Left kidney (tissue), 8 donors: ENCODE measurements at places on chromosomes 2 and 18. TPM values are rescaled to one million over a fixed set of nuclear protein-coding genes. Genes with fewer than 3 reads are reported as not detected.

IL1A gene
- 0.17 TPM for polyA plus RNA-seq

CYP27A1 gene
- 49.7 TPM for polyA plus RNA-seq

KATNAL2 gene
- 14.1 TPM for polyA plus RNA-seq

CPO gene
- polyA plus RNA-seq, result 1.7 TPM

ICA1L gene
- 24.4 TPM for polyA plus RNA-seq

EVX2 gene
- not detected for polyA plus RNA-seq

NT5C1B gene
- 1.5 TPM for polyA plus RNA-seq

SLC23A3 gene
- 22.3 TPM for polyA plus RNA-seq

VPS54 gene
- 58.5 TPM for polyA plus RNA-seq

IL1RN gene
- polyA plus RNA-seq, result 3.2 TPM

SPEG gene
- polyA plus RNA-seq, result 10.8 TPM

TTC21B gene
- 40.4 TPM for polyA plus RNA-seq

KCNG2 gene
- polyA plus RNA-seq, result 0.13 TPM

DNA sequence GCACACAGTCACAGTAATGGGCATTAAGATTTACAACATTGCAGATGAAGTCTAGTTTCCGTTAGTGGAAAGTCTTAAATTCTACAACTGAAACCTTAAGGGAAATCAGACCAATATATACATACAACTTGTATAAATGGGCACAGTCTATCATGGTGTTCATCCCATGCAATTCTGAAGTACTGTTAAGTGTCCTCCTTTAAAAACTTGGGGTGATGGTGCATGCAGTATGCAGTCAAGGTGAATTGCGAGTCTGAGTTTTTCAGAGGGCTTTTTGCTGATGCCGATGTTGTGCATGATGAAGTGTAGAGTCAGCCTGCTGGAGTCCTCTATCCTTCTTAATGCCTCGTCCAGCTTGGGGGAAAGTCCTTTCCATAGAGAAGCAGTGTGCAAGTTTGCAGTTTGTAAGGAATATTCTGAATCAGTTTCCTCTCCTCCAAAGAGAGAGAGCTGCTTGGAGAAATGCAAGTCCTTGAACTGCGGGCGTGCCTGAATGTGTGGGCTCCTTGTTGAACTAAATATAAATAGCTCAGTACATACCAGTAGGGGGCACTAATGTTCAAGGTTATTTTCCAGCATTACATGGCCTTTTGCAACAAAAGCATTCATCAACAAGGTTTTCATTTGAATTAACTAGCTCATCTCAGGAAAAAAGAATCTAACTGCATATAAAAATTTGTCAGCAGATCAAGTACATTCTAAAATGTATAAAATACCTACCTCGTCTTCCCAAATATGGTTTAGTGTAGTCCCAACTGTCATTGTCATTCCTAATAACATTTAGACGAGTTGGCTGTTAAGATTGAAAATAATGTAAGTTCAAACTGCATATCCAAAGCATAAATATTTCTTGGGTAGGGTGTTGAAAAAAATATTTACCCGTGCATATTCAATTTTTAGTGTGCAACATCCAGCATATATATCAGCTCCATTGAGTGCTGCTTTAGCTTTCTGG lies 21.3 kb downstream of the HNRNPLL start:
- DNase-seq, result peak; percentile 80

GRCh38 chr2:18194161-18194560 lies 315.7 kb downstream of the KCNS3 start:
- no peak for DNase-seq

- DNase-seq, result no peak
Observed at GRCh38 chr2:12587729-12588522, 128.8 kb upstream of the TRIB2 start.

DNA sequence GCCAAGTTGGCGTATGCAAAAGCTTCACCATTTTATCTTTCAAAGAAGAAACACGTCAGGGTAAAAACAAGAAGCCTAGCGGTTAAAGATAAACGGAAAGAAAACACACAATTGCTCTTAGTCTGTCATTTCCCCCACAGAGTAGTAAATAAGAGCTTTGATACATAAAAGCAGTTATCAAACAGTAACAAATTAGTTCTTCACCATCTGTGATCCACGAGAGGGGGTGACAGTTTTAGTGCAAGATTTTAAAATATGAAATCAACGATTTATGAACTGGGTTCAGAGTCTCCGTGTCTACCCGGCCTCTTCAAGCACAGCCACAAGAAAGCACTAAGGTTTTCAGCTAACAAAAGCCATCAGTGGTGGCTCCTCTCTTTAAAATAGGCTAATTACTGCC lies 703.9 kb upstream of the ID2 start:
- peak; percentile 59 for DNase-seq

GRCh38 chr18:50143886-50144285 lies 51.1 kb downstream of the MYO5B start:
- no peak for DNase-seq

GRCh38 chr2:240989451-240990265 lies 8.8 kb upstream of the SNED1 start:
- DNase-seq, result no peak

- DNase-seq, result no peak
Observed at GRCh38 chr2:14297906-14298305, 334.6 kb upstream of the LRATD1 start.

DNA sequence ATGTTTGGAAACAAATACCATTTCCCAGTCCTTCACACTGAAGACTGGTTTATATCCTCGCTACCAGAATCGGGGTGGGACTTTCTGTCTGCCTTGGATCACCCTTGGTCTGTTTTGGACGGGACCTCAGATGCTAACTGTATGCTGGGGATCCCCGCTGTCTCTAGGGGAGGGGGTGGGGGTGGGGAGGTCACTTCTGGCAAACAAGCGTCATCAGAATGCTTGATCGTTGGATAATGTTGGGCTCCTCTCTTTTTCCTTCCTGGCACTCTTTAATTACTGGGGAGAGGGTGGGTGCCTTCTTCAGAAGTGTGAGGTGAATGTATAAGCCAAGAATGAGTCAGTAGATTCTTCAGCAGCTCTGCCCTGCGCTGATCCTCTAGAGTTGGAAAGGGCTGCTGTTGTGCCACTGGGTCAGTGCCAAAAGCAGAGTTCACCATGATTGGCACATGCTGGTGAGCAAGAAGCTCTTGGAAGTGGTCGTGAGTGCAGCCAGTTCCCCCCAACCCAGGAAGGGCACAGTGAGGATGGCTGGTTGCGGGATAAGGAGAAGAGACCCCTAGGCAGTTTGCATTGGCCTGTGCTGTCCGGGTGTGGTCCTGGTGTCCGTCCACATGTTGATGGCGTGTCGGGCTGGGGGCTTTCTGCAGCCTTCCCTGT lies 32.2 kb downstream of the DGKD start:
- no peak for DNase-seq

GRCh38 chr18:45330170-45330594 lies 285.1 kb upstream of the SLC14A2 start:
- no peak for DNase-seq

- DNase-seq, result no peak
Observed at GRCh38 chr2:42928692-42929545, 136.5 kb upstream of the HAAO start.

GRCh38 chr2:21754164-21754788 lies 630.5 kb downstream of the TDRD15 start:
- no peak for DNase-seq

- DNase-seq, result no peak
Observed at GRCh38 chr2:45849491-45850283, 198.2 kb downstream of the PRKCE start.

DNA sequence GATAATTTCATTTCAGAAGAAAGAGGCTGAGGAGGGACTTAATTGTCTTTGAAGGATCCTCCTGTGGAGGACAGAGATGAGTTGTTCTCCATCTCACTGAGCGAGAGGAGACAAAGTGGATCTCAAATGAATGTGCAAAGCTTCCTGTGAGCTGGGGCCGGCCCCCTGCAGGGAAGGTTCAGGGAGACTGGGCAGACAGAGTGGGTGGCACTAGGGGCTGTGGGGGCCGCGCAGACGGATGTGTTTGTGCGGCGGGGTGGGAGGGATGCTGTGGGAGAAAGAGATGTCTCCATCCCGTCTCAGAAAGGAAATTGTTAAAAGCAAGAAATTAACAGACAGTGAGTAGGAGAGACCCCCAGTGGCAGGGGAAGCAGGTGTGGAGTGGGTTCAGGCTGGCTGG lies 29.1 kb downstream of the KLHL29 start:
- DNase-seq, result no peak

DNA sequence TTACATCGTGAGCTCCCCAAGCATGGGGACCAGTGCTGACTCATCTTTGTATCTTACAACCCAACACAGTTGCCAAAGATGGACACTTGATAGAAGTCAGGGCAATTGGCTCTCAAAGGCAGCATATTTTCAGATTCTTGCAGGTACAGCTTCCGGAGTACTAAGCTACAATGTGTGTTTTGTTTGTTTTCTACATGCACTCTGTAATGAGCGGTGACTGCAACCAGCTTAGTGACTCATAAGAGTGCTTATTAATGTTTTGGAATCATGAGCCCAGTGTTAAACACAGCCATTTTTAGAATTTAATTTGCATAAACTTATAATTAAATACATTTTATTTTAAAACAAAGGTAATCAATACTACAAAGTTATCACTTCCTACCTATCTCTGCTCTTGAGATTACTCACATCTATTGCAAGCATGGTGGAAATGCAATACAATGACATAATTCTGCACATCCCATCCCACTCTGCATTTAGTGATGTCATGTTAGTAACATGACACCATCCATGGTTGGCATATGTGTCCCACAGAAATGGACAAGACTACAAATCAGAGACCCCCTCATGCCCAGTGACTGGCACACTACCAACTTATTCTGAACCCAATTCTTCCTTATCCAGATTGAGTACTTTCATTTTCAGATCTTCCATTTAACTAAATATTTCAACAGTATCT lies 399.8 kb upstream of the ST6GAL2 start:
- no peak for DNase-seq

GRCh38 chr2:21037671-21038108 lies 6.2 kb downstream of the APOB start:
- no peak for DNase-seq

DNA sequence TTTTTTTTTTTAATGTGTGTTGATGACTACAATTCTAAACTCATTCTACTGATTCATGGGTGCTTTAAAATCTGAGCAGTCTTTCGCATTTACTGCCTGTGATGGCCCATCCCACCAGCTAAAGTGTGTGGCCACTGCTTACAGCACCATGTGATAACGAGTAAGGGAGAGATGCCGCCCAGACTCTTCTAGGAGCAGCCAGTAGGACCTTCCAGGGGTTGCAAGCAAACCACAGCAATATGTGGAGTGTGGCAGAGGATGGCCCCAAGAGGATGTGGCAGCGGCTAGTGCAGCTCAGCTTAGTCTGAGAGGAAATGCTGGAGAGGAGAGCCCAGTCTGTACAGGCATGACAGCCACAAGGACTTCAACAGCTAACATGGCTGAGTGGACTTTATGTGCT lies 14.9 kb downstream of the IL1B start:
- DNase-seq, result no peak

- no peak for DNase-seq
Observed at GRCh38 chr2:128505150-128505490, 186.5 kb upstream of the HS6ST1 start.

DNA sequence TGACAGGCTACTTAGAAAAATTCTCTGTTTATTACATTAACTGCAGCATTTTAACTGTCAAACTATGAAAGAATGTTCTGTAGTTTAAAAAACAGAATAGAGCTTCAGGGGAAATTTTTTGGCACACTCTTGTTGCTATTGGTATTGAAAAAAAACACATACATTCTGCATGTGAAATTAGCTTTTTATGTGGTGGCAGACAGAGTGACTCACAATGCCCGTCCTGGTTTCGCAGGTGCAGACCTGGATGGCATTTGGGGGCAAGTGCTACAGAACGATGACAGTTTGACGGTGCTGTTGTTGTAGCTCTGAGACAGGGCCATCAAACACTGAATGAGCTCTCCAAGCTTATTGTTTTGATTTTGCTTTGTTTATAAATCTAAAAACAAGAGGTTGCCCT lies 105.0 kb upstream of the MAP3K20 start:
- DNase-seq, result no peak

DNA sequence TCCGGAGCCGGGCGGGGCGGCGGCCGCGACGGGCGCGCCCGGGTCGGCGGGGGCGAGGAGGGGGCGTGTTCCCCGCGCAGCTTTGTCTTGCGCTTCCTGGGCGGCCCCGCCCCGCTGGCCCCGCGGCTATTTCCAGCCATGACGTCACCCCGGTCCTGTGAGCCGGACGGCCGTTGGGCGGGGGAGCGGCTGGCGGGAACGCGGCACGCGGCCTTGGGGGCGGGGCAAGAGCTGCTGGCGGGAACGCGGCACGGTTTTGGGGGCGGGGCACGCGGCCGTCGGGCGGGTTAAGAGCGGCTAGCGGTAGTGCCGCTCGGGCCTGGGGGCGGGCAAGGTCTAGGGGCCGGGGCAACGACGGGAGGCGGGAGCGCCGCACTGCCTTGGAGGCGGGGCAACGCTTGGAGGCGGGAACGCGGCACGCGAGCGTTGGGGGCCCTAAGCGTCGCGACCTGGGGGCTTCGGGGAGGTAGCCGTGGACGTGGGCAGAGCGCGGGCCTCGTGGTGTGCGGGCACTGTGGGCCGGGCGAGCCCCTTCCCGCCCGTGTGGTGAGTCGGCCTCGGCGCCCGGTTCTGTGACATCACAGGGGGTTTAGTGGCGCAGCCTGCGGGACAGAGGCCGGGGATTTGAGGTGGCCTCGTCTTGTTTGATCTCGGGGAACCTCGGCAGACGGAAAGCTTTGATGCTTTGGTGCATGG lies 704 bp downstream of the KLF11 start:
- DNase-seq, result peak; percentile 90

GRCh38 chr2:191565647-191566198 lies 112.2 kb upstream of the NABP1 start:
- DNase-seq, result no peak

- DNase-seq, result no peak
Observed at GRCh38 chr18:3667255-3668137, 217.5 kb downstream of the TGIF1 start.

DNA sequence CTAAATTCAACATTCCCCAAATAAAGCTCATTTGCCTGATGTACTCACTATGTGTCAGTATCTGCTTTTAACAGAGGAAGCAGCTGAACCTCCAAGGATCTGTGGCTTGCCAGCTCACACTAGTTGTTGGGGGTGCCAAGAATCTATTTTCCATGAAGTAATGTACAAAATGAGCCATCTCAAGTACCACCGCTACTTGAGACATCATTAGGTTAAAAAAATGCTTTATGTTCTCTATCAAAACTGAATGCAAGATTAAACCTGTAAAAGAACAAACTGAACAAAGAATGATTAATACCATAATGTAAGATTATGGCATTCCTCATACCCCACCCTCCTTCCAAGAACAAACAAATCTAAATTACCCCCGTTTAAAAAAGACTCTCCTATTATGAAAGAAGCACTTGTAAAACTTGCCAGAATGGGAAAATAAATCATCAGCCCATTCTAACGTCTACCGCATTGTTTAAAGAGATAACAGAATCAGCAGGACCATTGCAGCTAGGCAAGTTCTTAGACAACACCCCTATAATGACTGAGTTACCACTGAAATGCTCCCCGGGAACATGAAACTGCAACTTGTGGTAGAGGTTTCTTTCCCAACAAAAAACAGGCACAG lies 471.6 kb downstream of the DLGAP1 start:
- DNase-seq, result no peak

GRCh38 chr2:28578774-28579173 lies 82.9 kb downstream of the PLB1 start:
- DNase-seq, result no peak

- no peak for DNase-seq
Observed at GRCh38 chr2:3387644-3388411, 8.3 kb downstream of the TRAPPC12 start.
